ENCODE measurements at places on chromosomes 2 and 18.
A peak's percentile ranks its signal among the peaks of the same experiment; 100 is the strongest.

DNA sequence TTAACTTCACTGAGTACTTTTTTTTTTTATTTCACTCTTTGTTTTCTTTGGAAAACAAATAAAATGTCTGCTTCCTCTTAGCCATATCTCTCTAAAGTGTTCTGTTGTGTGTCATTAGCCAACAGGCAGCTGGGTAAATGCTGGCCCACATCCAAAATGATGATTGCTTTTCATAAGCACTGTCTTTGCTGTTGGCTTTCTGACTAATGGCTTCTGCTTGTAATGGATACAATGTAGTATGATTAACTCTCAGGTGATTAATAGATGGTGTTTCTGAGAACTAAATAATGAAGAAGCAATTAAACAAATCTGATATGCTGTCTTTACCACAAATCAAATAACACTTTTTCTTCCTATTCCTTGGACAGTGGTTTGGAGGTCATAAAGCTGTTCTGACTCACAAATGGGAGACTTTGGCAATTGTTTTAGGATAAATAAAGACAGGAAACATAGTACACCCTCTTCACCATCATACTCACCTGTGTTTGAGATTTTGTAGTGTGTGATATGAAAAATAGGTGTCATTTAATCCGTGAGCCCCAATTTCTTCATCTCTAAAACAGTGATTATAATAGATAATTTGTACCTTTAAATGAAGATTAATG, 888.4 kb downstream of the TSN start:
- no peak for DNase-seq

DNA sequence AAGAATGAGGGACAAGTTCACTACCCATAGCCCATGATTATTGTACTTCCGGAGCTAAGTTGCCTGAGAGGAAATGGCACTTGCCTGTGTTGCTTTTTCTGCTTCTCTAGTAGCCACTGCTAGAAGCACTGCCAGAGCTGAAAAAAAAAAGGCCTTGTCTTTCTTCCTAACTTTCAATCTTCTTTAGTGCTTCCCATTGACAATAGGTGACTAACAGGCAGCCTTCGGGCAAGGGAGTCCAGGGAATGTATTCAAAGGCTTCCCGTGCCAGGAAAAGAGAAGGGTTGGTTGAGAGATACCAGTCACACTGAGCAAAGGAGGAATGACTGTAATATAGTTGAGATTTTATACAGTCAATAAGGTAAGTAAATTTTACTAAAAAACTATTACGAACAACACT, 242.0 kb downstream of the CALCRL start:
- DNase-seq, result no peak

DNA sequence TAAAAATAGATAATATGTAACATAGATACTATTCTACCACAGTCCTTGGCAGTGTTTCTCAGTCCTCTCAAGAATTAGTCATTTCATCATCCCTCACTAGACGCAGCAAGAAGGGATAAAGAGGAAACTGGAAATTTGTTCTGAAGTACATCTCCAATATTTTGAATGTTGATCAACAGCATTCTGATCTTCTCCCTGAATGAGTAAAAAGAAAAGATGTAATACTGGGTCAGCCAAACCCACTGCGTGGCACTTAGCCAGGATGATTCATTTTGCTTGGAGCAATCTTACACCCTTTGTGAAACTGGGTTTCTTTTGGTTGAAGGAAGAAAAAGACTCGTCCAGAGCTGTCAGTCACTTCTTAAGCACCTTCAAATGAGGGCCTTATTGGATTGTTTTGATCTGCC, 54.1 kb downstream of the TAF1B start:
- peak; percentile 51 for DNase-seq

GRCh38 chr18:7908681-7909299, 341.7 kb downstream of the PTPRM start:
- no peak for DNase-seq

DNA sequence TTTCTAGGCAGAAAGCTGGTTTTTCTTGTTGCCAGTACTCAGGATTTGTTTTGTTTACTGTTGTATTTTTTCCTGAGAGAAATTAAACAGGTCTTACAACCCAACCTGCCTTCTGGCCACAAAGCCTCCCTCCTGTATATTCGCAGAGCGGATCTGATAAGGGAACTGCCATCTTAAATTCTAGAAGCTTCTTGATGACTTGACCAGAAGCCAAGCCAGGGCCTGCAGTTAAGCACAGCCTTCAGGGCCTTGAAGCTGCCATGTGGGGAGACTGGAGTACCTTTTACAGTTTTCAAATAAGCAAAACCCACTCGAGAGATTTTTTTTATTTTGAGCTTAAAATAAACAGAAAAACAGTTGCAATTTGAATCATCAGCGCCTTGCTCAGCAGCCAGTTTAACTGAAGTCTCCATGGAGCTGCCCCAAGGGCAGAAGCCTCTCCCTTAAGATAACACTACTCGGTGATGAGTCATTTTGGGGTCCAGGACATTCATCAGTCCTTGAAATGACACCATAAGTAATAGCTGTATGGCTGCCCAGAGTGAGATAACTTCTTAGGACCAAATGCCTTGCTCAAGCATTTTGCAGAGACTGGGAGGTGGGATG, 51.5 kb upstream of the PHLPP1 start:
- no peak for DNase-seq

GRCh38 chr2:127633556-127634065, 12.3 kb upstream of the GPR17 start:
- no peak for DNase-seq

GRCh38 chr2:191866675-191867506, 20.0 kb upstream of the CAVIN2 start:
- DNase-seq, result no peak

DNA sequence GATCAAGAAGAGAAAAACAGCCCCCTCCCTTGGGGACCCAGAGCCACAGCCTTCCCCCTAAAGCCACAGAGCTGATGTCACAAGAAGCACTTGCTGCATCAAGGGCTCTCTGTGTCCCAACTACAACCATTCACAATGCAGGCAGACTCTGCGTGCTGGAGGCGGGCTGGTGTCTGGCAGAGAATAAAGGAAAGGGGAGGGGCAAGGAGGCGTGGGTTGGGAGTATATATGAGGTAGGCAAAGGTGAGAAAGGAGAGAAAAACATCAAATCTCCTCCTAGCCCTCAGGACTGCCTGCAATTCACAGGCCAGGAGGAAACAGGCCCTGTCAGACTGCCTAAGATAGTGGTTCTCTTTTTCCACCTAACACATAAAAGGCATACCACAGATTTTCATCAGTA, 48.8 kb upstream of the IHH start:
- DNase-seq, result peak; percentile 3

DNA sequence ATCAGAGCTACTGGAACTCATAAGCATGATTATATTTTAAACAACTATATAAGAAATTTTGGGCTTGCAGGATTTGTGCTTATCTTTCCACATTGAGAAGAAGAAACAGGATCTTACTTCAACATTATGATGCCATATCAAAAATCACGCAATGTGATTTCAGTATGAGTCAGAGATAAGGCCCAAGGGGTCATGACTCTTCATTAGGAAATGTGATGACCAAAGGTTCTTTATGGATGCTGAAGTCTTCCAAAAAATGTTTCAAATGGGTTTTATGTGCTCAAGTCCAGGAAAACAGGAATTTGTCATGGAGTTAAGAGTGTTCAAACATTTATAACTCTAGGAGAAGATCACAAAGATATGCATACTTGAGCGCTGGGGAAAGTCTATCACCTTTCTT, 7.8 kb upstream of the SERPINB2 start:
- DNase-seq, result no peak

- DNase-seq, result no peak
Measured at GRCh38 chr2:161067846-161068350, 92.3 kb upstream of the TANK start.

DNA sequence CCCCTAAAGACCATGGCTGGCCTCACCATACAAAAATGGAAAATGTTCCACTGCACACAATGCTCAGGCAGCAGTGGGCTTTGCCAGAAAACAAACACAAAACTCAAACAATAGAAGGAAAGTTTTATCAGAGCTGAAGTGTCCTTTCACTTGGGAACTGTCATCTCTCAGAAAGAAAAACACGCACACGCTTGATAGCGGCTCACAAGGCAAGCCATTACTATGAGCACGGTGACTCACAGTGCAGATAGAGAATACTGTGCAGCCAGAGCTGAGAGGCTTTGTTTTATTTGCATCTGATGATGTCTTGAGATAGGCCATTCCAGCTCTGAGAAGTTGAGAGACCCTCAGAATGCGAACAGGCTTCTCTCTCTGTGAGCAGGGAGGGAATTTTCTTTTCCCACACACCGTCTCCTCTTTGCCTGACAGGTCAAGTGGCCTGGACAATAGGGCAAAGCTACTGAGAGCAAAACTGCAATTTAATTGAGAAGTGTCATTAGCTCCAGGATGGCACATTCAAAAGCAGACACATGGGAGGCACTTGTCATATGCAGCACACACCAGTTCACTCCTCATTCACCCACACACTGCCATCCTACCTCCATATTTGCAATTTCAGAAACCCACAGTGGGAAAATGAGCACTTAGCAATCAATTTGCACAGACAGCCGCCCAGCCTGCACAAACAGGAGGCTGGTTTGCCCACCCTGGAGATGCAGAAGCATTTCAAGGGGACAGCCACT, 236.6 kb downstream of the SS18 start:
- no peak for DNase-seq

DNA sequence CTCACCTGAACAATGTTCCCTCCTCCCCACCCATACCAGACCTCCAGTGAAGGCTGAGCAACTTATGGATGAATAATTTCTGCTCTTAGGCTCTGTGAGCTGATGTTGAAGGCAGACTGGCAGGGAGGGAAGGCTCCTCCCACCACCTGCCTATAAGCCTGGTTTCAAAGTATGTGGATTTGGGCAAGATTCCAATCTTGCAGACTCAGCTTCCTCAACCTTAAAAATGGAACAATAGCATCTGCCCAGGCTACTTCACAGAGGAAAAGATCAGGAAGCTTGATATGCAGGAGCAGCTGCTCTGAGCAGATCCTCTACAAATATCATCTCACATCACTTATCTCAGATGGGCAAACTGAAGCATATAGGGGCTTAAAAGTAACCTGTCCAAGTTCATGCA, 112.2 kb downstream of the ZFP36L2 start:
- DNase-seq, result no peak

GRCh38 chr2:134217351-134217750, 36.5 kb upstream of the MGAT5 start:
- no peak for DNase-seq

- DNase-seq, result no peak
Measured at GRCh38 chr2:44774826-44775492, 166.5 kb upstream of the SIX3 start.

- DNase-seq, result no peak
Measured at GRCh38 chr2:161172901-161173540, 12.8 kb downstream of the TANK start.

GRCh38 chr2:16546128-16546754, 119.4 kb downstream of the CYRIA start:
- no peak for DNase-seq

DNA sequence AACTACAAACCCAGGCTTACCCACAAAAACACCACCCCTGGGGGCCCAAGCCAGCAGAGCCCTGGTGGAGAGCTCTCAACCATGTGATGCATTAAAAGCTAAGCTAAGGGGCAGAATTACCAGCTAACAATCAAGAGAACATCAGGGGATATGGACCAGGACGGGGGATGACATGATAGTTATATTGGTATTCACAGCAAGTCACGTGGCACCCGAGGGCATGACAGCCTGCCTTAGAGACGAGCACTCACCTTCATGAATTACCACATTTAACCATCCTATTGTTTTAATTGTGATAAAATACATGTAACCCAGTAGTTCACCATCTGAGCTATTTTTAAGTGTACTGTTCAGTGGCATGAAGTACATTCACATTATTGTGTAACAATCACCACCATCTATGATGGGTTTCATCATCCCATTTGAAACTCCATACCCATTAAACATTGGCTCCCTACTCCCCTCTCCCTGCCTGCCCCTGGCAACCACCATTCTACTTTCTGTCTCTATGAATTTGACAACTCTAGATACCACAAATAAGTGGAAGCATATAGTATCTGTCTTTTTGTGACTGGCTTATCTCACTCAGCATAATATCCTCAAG, 245.6 kb downstream of the ANAPC1 start:
- no peak for DNase-seq

DNA sequence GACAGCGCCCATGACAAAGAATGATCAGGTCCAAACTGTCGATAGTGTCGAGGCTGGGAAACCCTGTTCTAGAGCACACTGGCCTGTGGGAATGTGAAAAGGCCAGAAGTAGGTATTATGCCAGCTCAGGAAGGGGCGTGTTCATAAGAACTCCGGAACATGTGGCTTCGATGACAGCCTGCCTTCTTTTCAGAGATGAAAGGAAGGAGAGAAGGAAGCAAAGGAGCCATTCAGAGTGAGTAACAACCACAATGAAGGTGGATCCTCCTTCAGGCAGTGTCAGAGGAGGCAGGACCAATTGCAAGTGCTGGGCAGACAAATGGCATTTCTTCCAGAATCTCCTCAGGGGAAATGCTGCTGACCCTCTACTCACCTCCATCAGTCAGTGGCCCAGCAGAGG, 58.5 kb downstream of the NCKAP5 start:
- DNase-seq, result no peak

DNA sequence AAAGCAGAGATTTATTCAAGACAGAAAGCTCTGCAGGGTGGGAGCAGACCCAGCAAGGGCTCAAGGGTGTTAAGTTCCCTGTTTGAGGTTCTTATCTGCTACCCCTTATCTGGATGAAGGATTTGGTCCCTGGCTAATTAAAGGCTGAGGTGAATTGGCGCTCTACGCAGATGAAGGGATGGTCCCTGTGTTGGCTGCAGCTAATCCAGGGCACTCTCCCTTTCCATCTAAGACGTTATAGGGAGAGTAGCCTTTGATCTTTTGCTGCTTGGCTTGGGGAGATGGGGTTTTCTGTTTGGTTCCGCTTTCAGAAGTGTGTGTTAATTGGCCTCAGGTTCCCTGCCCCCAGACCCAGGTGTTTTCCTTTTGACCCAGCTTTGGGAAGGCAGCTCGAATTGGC, 17.0 kb downstream of the FAM228A start:
- no peak for DNase-seq

DNA sequence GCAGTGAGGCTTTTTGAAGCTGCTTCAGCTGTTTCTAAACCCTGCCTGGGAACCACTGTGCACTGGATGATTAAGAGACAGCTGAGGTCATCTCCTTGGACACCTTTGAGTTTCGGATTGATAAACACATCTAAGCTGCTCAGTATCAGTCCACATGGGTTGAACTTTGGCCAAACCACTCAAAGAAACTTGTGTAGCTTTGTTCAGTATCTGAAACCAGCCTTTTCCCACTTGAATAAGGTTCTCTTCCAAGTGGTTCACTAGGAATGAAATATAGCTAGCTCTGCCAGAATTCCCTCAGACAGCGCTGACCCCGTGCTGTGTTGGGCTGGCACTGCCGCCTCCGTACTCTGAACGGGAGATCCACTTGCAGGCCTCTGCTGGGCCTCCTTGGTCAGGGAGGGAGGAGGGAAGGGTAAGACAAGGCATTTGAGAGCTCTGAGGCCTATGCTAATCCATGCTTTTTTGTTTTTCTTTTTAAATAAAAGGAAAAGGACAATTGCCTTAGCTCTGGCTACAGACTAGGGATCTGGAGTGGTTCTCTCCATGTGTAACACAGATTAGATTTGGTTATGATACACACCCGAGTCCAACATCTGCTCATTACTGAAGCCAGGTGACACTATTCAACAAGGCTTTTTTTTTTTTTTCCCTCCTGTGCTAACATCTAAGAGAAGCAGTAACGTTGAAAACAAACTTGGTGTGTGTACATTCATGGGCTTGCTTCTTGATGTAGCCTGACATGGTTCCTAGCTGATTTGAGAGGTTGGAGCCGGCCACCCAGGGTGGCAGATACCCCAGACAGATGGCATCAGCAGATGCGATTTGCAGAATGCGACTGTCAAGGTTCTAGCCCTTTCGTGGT, 67.7 kb downstream of the NCK2 start:
- DNase-seq, result peak; percentile 44
